ENCODE measurements at places on chromosomes 2 and 18. TPM values are rescaled to one million over a fixed set of nuclear protein-coding genes. Genes with fewer than 3 reads are reported as not detected.

ICOS gene
- total RNA-seq, result 45.0 TPM

CIB4 gene
- not detected for total RNA-seq

EVA1A gene
- not detected for total RNA-seq

L3MBTL4 gene
- total RNA-seq, result 0.07 TPM

ADAM23 gene
- 0.26 TPM for total RNA-seq

MLPH gene
- not detected for total RNA-seq

All from activated naive CD4-positive, alpha-beta T cell treated with anti-CD3 and anti-CD28 coated beads, Interleukin-2, amount 10 ng/mL, durations not matched to agents 5 hours and 36 hours (primary cell).